ENCODE measurements at places on chromosomes 4 and X.
A peak's percentile ranks its signal among the peaks of the same experiment; 100 is the strongest.

DNA sequence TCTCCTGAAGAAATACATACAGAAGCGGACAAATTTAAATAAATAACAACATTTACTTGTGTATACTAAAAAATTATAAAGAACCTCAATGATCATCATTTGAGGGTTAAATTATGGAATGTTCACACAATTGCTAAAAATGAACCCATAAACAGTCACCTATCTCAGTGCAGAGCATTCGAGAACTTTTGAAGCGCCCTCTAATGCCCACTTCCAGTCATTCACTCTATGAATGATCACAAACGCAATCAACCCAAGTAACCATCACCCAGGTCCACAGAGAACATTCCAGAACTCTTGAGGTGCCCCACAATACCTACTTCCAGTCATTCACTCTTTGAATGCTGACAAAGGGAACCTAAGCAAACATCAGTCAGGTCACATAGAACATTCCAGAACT, 103.5 kb upstream of the PLAC1 start:
- no peak for DNase-seq

DNA sequence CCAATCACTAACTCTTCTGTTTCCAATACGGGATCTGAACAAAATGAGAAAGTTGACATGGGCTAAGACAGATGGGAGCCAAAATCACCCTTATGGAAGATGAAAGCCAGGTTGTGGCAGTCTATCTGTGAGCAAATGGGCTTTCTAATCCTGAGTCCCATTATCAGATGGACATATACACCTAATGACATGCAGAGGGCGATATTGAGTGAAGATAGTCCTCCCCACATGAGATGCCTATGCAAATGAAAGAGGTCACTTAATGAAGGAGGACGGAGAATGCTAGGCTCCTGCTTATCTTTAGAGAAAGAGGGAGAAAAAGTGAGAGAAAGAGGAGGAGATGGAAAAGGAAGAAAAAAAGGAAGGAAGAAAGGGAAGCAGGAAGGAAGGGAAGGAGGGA, 547.5 kb downstream of the NLGN4X start:
- no peak for DNase-seq

DNA sequence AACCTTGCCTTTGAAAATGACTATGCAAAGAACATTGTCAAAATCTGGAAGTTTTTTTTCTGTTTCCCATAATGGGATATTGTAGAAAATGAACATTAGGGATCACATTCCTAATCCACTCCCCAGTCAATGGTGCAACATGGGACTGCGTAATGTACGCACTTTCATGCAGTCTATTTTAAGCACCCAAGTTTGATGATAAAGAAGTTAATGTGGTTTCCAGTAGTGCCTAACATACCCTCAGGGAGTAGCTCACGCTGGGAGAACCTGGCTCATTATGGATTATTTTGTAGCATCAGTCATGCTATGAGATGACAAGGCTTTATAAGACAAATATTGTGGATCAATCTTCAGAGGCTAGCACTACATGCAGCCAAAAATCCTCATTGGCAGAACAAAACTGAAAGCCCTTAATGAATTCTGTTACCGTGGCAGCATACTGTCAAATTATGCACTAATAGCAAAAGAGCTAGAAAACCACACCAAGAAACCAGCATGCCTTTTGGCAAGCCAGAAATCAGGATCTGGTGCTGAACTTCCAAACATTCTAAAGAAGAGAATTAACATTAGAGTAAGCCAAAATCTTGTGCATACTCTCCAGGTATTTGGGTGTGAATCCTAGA, 1392.8 kb upstream of the TENM3 start:
- DNase-seq, result no peak

DNA sequence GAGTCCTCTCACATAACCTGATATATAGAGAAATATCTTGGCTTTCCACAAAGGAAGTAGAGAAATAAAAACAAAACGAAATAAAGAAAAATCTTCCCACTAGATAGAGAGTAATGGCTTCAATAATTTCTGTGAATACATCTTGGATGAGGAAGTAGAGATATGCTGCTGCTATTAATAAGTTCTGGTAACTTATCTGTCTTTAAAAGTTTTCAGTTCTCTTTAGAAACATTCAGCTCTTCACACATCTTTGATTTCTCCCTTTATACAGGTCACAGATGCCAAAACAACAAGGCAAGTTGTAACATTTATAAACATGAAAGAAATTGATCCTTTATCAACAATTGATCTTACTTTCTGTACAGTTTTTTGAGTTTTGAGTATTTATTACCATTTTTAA, 615.8 kb downstream of the TRAM1L1 start:
- no peak for DNase-seq

DNA sequence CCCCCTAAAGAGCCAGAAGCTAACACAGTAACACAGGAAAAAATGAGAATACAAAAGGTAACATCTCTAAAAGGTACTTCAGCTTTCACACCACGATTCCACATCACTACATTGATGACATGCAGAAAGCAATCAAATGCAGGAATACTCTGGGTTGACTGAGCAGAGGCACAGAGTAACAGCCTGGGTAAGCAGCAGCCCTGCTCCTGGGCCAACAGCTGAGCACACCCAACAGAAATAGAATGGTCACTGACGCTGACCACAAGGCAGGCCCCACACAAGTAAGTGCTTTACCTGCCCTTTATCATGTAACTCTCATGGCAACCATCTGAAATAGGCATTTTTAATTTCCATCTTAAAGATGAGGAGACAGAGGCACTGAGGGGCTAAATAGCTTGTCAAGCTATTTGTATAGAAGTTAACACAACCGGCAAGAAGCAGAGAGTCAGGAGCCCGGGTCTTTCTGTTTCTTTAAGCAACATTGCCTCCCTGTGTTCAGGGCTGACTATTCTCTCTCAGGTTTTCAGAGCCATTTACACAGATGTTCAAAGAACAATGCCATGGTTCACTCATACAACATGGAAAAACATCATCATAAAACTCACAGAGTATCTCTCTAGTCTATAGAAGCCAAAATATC, 168.9 kb downstream of the ZNF674 start:
- DNase-seq, result peak; percentile 61

- DNase-seq, result no peak
Observed at GRCh38 chr4:87734084-87734483, 65.3 kb upstream of the IBSP start.

- no peak for DNase-seq
Observed at GRCh38 chrX:106919932-106920452, at the start of gene CLDN2. CLDN2 (plus strand) TSS chrX:106920402; CDS start chrX:106928229, 7,827 bp downstream.

- no peak for DNase-seq
Observed at GRCh38 chr4:186790630-186791029, 67.0 kb upstream of the FAT1 start.

DNA sequence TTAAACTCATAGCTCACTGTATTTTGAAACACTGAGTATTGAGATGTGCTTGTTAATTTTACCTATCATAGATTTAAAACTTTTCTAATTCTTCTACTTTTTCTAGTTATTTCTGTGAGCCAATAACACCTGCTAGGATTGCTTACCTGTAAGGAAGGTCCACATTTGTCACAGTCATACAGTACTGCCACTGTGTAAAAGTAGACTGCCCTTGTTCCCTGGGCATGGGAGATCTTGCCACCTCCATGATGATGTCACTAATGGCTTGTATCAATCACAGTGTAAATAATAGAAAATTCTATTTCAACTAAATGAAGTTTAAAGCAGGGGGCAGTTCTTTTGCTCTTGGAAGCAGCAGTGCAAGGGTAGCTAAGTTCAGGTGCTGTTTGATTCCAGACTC, 35.9 kb downstream of the GK start:
- no peak for DNase-seq

GRCh38 chrX:55452833-55453124, 852 bp downstream of the MAGEH1 start:
- no peak for DNase-seq

DNA sequence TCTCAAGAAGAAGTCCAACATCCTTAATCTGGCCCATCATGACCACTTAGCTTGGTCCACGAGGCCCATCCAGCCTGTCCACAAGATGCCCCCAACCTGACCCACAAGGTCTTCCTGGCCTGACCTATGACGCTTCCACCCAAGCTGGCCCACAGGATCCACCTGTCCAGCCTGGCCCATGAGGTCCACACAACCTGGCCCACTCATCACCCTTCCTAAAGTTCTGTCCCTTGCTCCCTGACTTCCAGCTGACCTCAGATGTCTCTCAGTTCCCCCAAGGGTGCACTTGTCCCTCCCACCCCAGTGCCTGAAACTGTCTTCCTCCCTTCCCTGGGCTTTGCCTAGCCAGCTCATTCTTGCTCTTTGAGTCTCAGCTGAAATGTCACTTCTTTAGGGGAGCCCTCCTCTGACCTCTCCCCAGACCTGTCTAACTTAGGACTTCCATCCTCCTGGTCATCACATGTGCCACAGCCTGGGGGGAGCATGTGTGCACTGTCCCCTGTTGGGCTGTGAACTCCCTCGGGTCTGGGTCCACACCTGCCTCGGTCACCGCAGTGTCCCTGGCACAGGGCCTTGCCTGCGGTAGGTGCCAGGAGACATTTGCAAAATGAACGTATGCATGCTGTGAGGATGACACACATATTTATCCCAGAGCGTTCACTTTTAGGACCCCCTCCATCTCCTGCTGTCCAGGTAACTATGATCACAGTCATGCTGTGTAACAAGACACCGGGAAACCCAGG, 61.7 kb downstream of the EVC start:
- DNase-seq, result no peak

DNA sequence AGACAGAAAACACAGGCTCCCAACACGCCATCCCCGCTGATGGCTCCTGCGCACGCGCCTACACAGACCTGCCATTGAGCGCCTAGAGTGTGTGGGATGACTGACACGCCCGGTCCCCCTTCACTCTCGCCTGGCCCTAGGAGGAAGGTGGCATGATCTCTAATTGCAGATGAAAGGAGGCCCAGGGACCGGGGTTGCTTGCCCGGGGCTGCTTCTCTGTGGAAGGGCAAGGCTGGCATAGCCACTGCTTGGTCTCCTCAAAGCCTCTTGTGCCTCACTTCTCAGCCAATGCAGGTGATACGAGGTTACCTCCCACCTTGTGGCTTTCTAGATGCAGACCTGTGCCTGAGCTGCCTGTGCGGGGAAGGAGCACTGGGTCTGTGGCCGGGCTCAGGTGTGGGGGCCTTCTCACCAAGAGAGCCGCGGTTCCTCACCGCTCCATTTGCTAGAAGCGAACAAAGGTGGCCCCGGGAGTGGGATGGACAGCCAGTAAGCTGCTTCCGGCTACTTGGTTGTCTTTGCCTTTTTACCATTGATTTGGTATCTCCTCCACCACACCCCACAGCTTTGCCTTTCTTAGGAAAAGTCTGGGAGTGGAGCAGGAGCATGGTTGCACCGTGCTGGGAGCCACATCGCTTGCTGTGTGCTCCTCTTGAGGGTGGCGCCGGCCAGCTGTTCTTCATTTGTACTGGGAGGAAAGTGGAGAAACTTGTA, 47.0 kb downstream of the TBC1D14 start:
- DNase-seq, result no peak

DNA sequence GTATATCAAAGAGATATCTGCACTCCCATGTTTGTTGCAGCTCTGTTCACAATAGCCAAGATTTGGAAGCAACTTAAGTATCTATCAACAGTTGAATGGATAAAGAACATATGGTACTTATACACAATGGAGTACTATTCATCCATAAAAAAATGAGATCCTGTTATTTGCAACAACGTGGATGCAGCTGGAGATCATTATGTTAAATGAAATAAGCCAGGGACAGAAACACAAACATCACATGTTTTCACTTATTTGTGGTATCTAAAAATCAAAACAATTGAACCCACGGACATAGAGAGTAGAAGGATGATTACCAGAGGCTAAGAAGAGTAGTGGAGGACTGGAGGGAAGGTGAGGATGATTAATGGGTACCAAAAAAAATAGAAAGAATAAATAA, 14.2 kb downstream of the IQCM start:
- DNase-seq, result no peak
